ENCODE measurements at places on chromosomes 5 and 9.
A peak's percentile ranks its signal among the peaks of the same experiment; 100 is the strongest.

- no peak for DNase-seq
These were observed 12.4 kb downstream of the LHX3 start for GRCh38 chr9:136192289-136193126.

GRCh38 chr5:126948453-126948852, 81.9 kb downstream of the MARCHF3 start:
- DNase-seq = no peak

- DNase-seq = no peak
These were observed 3.5 kb downstream of the DNLZ start for GRCh38 chr9:136359774-136360718.

GRCh38 chr5:103910011-103910410, 347.4 kb upstream of the NUDT12 start:
- no peak for DNase-seq

- DNase-seq = no peak
These were observed 16.6 kb downstream of the PTGR1 start for GRCh38 chr9:111582888-111583287.

DNA sequence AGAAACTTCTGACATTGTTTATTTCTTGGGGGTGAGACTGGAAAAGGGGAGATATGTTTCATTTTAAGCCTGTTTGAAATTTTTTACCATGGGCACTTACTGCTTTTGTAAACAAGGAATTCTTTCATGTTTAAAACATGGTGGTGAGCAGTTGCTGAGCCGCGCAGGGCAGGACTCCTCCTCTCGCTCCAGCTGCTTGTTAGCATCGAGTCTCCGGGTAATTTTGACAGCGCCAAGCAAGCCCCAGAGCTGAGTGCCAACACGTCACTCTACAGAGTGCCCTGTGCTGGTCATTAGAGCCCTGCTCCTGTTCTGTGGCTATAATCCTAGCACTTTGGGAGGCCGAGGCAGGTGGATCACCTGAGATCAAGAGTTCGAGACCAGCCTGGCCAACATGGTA, 116.5 kb upstream of the MSX2 start:
- DNase-seq = no peak

DNA sequence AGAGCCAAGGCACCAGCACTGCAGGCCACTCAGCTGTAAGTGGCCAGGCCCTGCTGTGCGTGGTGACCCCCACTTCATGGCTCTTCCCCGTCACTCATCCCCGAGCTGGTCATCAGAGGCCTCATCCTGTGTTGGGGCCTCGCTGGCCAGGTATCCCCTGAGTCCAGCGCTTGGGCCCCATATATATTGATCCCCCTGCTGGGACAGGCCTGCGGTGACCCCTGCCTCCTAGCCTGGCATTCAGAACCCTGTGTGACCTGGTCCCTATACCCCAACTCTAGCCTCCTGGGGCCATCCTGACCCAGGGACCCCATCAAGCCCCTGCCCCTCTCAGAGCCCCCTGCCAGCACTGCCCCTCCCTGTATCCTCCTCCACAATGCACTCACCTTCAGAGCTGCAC, 12.7 kb downstream of the GBGT1 start:
- DNase-seq = no peak

DNA sequence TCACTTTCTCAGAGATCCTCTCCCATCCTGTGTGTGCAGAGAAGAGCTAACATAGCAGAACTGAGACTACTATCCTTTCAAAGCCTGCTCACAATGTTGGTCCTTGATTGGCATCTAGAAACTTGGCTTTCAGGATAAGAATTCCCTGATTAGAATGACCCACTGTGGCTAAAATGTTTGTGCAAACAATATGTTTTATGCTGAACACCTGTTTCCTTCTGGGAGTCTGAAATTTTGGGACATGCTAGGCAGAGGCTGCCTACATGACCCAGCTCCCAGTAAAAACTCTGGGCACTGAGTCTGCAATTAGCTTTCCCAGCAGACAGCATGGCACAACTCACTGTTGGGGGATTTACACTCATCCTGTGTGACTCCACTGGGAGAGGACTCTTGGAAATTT, 78.9 kb downstream of the CFAP95 start:
- DNase-seq = no peak

- DNase-seq = no peak
These were observed 542.4 kb downstream of the RAB3C start for GRCh38 chr5:59125011-59125961.

- peak; percentile 20 for DNase-seq
These were observed 68.7 kb upstream of the SIMC1 start for GRCh38 chr5:176169393-176170063.

- DNase-seq = no peak
These were observed 117.4 kb upstream of the RORB start for GRCh38 chr9:74379718-74380117.

GRCh38 chr5:59615272-59615671, 278.3 kb downstream of the PDE4D start:
- no peak for DNase-seq

DNA sequence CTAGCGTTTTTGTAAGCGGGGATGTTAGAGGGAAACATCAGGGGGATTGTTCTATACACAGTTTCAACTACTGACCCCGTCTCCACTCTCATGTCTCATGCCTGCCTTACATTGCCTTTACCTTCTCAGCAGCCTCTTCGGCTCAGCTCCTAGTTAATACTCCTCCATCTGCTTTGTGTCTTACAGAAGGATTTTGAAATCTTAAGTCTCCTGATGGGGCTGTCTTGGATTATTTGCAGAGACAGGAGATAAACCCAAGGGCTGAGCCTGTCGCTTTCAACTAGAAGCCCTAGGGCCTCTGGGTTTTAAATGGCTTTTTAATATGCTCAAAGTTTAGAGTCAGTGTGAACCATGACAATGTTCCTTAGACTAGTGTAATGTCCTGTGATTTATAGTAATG, 161.5 kb downstream of the CARTPT start:
- DNase-seq = no peak

DNA sequence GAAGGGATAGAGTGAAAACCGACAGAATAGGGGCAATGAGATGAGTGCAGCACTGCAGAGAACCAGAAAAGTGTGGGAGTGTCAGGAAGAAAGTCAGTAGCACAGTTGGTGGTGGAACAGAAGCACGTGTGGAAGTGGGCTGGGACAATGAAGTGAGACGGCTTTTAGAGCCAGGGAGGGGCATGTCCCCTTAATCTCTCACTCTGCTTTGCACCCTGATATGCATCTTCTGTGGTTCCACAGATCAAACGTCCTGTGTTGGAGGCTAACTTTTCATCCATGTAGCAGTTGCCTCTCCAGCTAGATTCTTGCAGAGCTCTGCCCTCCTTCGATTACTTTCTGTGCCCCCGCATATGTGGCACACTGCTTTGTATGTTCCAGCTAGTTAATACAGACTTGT, 163.6 kb downstream of the DOCK8 start:
- DNase-seq = no peak

DNA sequence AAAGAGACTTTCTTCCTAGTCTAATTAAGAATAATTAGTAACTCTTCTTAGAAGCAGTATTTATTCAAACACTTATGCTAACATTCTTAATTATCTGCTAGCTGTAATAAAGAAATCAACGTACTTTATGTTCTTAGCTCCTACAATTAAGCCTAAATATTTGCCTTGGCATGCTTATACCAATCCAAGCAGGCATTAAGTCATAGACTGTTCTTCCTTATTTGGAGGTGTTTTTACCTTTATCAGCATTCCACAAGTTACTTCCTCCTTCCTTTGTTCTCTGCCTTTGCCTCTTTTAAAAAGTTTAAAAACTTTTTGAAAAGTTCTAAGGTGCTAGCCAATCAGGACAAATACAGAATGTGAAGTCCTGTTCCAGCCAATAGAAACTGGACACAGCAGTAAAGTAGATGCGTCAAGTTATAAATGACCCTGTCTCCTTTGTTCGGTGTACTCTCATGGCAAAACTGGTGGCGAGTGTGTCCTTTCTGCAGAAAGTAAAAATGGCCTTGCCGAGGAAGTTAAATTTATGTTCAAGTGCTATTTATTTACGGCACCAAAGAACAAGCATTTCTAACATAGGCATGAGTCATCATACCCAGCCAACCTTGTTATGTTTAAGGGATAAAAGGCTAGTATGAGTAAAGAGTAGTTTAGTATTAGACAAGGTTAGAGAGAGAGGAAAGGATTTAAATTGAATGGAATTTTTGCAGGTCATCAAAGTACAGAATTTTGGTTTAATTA, 58.6 kb downstream of the GPBP1 start:
- DNase-seq = no peak

DNA sequence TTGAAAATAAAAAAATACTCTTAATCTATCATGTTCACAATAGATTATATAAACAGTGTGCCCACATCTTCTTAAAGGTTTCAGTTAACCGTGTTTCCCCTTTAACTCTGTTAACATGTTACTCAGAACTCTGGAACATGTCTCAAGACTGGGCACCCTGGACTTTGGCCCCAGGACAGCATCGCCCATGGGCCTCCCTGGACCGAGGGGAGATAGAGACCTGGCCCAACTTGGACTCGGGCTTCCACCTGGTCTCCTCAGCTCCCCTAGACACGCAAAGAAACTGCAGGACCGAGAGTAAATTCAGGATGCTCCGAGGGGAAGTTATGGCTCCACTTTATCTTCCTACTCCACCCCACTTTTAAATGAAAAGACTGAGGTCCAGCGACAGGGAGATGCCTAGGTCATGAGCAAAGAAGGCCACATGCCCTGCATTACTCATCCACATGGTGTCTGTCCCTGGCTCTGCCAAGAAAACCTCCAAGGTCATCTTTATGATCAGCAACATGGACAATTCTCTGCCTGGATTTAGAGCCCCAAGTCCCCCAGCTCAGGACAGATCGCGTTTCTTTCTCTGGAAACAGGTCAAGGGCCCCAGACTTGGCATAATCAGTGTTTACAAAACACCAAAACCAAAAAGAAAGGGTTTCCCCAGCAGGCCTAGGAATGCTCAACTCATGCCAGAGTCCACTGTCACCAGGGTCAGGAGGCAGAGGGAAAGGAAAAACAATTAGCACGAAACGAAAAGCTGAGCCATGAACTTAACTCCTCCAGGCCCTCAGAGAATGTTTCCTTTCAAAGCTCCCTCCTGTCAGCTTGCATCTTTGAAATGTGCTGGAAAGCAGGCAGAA, 17.4 kb downstream of the GPX3 start:
- DNase-seq = no peak

- DNase-seq = peak; percentile 86
These were observed 34.5 kb downstream of the TXNDC8 start for GRCh38 chr9:110303133-110303532.

GRCh38 chr9:81613002-81613812, 76.1 kb downstream of the TLE1 start:
- no peak for DNase-seq

DNA sequence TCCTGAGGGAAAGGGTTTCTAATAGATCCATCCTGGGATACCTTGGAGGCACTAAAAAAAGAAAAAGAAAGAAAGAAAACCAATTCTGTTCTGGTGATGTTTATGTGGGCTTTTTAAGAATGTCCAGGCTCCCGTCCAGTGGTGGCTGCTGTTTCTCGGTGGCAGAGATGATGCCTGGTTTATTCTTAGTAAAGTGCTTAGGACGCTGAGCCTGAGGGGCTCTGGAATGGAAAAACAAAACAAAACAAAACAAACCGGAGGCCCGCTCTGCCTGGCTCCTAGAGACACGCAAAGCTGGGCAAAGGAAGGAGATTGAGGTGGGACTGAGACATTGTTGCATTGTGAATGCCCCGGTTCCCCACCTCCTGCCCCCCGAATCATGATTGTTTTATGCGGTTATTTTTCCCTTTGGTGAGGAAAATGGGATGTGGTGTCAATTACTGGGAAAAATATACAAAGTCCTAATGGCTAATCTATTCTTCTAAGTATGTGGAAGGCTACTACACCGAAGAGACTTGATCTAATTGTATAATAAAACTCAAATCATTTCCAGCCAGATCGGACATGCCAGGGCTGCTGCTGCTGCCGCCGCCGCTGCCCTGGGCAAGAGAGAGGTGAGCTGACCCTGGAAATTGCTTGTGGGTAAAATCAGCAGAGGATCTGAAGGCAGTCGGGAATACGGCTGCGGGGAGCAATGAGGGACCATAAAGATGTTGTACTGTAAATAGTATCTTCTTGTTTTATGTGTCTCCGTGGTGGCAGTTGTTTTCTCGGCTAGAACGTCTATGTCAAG, 644.9 kb downstream of the CCDC171 start:
- DNase-seq = no peak

GRCh38 chr5:41264019-41264418, 50.7 kb upstream of the C6 start:
- DNase-seq = no peak

DNA sequence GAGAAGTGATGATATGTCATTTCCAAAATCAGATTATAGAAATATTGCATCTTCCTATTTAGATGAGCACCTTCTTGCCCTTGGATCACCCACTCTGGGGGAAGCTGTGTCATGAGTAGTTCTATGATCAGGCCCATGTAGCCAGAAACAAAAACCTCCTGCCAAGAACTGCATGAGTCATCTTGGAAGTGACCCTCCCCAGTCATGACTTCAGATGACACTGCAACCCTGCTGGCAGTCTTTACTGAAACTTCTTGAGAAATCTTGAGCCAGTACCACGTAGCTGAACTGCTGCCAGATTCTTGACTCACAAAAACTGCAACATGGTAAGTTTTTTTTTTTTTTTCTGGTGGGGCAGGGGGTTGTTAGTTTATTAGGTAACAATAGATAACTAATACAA, 439.6 kb upstream of the PTGER4 start:
- DNase-seq = peak; percentile 42

DNA sequence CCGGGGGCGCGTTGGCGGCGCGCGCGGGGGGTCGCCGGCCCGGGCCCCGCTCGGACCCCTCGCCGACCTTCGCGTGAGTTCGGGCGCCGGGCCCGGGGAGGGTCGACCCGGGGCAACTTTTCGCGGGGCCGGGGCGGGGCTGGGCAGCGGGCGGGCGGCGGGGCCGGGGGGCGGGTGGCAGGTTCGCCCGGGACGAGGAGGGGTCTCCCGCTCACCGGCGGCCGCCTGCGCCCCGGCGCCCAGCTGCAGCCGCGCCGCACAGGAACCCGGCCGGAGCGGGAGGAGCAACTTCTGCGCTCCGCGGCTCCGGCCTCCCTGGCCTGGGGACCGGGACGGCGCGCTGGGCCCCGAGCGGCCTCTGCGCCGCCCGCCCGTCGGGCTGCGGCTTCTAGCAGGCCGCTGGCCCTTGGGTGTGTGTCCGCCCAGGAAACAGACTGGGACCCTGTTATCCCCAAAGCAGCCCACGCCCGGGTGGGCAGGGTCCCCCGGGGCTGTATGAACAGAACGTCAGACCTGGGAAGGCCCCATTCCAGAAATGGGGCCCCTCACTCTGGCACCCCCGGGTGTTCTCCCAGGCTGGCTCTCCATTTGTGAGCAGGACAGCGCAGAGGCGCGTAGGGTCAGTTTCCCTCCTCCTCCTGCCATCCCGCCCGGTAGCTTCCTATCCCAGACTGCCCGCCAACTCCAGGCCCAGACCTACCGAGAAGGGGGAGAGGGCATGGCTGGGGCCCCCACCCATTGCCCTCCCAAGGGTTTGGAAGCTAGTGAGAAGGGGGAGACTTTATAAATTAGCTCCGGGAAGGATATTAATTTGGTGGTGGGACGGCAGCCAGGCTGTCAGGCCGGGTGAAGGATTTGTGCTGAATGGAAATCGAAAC, 708 bp downstream of the RXRA start:
- no peak for DNase-seq

DNA sequence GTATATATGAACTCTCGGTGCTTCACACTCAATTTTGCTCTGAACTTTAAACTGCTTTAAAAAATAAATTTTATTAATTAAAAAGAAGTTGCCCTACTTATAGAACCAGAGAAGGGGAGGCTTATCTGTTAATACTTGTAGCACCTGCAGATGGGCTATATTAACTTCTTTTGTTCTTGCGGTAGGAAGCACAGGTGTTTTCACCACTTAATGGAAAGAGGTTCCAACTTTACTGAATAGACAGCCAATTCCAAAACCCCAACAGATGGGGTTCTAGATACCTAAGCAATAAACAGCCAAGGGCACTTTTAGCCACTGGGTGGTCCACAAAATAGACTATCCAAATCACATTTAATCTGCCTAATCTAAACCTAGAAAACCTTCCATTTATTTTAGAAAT, 65.4 kb downstream of the SSBP2 start:
- DNase-seq = no peak

Measured in MV-4-11 (cell line).